ENCODE measurements at places on chromosomes 1 and 21.

DNA sequence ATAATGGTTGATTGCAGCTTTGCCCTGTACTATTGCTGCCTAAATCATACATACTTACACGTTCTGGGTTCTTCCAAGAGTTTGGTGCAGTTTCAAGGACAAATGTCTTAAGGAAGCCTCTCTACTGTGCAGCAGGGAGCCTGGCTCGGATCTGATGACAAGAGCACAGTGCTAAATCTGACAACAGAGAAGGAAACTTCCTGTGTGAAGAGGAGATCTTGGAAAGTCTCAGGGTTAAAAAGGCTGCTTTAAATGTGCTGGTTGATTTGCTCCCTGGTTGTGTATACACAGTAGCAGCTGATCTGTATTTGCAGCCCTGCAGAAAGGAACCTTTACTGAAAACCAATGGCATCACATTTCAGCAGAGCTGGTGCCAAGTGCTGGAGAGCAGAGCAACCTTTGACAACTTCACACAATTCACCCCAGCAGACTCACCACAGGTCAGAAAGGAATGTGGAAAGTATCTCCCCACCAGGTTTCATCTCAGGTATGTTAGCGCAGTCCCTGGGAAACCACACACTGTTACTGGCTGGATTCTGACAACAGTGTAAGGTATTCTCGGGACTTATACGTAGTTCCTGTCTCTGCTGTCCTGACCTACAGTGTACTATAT is 355.0 kb upstream of the ESRRG start:
- peak; percentile 33 for DNase-seq

DNA sequence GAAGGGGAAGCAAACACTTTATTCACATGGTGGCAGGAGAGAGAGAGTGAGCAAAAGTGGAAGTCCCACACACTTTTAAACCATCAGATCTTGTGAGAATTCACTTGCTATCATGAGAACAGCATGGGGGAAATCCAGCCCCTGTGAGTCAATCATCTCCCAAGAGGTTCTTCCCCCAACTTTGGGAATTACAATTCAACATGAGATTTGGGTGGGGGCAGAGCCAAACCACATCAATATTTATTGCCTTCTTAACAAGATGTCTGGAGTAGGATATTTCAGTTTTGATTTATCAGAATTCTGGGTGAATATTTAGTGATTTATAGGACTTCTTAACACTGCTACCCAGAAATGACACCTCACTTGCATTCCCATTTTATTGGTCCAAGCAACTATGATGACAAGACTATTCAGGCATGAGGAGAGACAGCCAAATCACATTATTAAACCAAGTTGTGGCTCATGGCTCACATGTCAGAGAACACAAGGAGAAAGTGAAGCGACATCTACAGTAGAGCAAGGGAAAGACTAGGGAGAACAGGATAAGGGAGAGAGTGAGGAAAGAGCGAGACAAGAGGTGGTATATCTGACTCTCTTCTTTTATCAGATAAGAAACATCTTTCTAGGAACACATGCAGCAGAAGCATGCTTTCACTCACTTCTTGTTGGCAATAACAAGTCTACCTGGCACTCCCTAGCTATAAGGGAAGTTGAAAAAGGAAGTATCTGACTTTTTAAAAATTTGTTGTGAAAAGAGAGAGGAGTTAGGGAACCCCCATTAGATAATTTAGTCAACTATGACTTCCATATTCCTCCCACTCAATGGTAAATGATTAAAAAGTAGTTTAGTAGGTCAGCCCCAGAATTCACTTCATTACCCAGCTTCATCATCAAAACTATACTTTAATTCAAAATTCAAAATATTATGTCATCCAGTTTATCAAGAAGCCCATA is 36.6 kb upstream of the PTPRC start:
- no peak for DNase-seq

DNA sequence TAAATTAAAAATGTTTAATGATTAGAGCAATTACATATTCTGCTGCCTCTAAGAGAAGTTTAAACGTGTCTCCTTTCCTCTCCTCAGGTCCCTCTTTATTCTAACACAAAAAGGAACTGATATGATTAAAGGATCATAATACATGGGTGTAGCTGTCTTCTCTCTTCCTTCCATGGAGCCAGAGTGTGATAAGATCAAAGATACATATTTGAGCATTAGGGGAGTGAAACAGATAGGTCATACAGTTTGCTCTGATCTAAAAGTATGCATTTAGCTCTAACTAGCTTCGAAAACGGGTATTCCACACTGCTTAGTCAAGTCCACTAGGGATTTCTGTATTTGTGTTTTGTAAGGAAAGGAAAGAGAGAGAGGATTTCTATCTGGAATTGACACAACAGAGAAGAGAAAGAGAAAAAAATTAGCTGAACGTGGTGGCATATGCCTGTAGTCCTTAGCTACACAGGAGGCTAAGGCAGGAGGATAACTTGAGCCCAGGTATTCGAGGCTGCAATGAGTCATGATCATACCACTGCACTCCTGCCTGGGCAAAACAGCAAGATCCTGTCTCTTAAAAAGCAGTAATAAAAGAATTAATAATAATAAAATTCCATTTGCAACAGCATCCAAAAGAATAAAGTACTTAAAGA is 63.1 kb downstream of the CDC42BPA start:
- DNase-seq, result no peak

DNA sequence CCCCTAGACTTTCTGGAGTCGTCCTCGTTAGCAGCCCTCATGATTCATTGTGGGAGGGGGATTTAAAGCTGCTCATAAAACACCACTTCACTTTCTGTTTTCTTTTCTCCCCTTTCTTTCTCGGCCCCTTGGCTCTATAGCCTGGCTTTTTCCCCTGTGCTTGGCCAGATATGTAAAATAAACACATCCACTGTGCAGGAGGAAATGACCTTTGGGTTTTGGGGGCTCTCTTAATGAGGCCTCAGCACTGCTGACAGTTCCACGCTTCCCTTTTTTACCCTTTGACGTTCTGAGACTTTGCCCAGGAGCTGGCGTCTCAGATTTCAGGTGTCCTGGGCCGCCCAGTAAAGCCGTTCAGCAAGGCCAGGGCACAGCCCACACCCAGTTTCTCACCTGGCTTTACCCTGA is 65.7 kb downstream of the RUNX3 start:
- DNase-seq, result no peak

GRCh38 chr1:31828926-31829690 is 13.3 kb upstream of the SPOCD1 start:
- no peak for DNase-seq

GRCh38 chr1:194159941-194160340 is 973.5 kb upstream of the B3GALT2 start:
- DNase-seq, result no peak

DNA sequence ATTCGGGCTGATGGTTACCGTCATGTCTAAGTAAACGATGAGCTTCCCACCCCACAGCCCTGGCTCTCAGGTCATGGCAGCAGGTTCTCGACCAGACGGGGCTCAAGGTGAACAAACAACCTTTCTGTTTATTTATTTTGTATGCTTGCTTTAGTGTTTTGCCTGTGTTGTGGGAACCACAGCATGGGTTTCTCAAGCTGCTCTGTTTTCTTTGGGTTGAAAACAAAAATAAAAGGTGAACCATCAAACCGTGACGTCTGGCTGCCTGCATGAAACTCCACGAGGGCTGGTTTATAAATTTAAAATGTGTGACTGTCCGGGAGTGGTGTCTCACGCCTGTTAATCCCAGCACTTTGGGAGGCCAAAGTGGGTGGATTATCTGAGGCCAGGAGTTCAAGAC is 28.0 kb downstream of the TMEM51 start:
- DNase-seq, result peak; percentile 42

GRCh38 chr1:209483691-209484090 is 99.8 kb upstream of the CAMK1G start:
- no peak for DNase-seq

DNA sequence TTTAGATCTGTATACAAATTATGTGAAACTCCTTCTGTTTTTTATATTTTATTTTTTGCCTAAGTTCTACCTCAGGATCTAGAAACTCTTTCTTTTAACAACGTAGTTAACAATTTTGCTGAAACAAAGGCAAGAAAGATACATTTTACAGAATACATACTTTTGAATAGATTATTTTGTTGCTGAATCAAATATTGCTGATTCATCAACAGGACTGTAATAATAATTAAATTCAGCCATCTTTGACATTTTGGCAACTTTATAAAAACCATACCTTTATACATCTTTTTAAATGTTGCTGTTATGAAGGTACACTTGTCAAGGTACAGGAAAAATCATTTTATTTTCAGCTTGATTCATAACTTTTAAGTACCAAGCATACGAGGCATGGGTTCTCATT is 10.7 kb upstream of the COA6 start:
- DNase-seq, result no peak

GRCh38 chr1:155319536-155319935 is 1.2 kb upstream of the RUSC1 start:
- DNase-seq, result no peak

DNA sequence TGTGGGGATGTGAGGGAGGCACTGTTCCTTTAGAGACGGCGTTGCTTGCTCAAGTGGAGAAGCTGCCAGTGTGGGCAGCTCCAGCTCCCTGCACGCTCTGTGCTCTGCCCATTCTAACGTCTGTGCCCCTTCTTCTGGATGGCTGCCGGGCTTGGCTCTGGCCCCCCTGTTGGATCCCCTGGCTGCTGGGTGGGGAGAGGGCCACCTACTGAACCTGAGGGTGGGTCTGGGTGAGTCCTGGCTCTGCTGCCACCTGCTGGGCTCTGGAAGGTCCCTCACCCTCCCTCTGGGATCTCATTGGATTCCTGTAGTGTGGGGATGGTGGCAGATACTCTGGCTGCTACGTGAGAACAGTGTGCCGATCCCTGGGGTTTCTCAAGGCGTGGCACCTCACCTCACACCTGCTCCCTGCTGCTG is 5.0 kb downstream of the PFKL start:
- no peak for DNase-seq

DNA sequence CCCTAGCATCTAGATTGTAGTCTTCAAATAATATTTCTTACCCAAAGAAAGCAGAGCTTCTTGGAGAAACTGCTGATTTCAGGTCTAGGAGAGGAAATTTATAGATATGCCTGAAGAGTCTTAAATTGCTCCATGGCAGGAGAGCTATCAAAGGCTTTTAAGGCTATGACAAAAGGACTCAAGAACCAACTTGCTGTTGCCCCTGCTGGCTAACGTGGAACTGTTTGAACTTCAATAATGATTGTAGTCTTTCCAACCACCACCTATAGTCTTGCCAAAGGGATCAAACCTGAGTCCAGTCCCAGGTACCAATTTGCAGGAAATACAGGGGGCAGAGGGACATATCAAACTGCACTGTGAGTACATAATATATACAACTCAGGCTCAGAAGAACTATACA is 336.2 kb upstream of the ESRRG start:
- no peak for DNase-seq

- peak; percentile 11 for DNase-seq
Observed at GRCh38 chr1:241079047-241079446, 278.0 kb downstream of the RGS7 start.

DNA sequence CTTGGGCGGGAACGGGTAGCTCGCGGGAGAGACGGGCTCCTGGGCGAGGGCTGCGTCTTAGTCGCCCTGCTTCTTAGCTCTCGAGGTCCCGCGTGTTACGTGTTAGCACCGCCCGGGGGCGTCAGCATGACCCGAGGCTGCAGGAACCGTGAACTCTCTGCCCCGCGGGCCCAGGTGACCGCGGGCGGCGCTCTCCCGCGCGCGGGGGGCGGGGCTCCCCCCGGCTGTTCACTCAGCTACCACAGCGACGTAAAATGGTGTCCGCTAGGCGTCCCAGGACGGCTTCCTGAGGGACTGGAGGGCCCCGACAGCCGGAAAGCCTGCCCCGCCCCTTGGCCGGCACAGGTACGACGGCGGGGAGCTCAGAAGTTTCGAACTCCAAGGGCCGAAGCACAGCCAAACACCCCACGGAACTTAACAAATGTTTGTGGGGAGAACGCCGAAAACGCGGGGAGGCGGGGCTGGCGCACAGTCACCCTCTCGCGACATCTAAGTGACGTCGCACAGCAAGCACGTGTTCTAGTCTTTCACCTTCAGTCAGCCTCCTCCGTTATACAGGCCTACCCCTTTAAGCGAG is 780 bp upstream of the RBM15 start:
- DNase-seq, result peak; percentile 91

GRCh38 chr1:90236493-90236892 is 241.6 kb downstream of the ZNF326 start:
- no peak for DNase-seq

GRCh38 chr1:24963099-24963872 is 33.2 kb upstream of the RUNX3 start:
- DNase-seq, result no peak

- DNase-seq, result peak; percentile 62
Observed at GRCh38 chr1:86774305-86775295, 70.2 kb downstream of the SH3GLB1 start.

DNA sequence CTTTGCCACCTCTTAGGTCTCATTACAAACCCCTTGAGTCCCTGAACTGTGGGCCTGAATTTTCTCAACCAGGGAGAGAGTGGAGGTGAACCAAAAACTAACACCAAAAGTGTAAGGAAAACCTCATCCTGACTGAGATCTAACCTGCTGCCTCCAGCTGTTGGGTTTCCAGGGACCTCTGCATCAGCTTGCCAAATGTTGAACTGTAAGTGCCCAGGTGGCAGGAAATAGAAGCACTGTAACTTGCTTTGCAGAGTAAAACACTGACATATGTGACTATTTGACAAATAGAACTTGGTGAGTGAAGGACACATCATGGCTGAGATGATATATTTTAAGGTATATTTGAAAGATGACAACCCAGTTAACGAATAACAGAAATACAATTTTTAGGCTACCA is 48.4 kb upstream of the NR5A2 start:
- DNase-seq, result no peak

DNA sequence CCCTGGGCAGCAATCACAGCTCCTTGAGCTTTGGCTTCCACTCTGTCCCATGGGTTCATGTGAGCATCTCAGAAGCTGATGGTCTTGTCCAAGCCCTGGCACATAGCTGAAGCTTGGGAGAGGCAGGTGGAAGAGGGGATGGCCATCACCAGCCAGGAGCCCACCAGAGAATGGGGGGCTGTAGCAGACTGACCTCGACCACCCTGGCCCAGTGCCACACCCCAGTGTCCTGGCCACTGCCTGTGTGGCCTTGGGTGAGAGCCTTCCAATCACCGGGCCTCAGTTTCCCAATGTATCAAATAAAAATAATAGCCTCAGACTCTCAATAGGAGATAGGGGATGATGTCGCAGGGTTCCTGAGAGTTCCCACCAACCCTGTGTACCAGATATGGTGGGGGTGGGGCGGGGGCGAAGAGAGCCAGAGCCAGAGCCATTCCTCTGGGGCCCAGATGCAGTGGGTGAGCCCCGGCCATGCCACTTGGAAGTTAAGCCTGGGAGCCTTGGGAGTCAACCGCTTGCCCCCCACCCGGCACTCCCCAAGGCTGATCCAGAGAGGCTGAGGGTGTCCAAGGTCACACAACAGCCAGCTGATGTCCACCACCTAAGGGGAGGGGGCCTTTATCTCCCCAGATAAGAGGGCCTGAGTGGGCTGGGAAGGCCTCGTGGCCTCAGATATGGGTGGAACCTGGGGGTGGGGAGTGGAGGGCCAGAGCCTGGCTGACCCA is 9.3 kb upstream of the EDN2 start:
- DNase-seq, result no peak

GRCh38 chr1:224454402-224455055 is 19.9 kb upstream of the WDR26 start:
- peak; percentile 45 for DNase-seq

DNA sequence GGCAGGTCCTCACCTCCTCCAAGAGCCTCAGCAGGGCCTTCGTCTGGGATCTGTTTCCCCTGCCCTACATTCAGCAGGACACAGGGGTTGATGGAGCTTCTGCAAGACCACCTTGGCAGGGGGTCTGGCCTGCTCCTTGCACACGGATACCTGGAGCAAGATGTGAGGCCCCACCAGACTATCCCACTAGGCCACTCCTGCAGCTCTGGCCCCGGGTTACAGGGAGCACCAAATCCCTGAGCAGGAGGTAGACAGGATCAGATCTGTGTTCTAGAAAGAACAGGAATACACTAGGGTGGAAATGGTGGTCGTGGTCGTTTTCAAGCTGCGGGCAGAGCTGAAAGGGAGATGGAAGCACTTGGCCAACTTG is 33.5 kb downstream of the EPHX1 start:
- DNase-seq, result no peak
